ENCODE measurements at places on chromosomes 1 and 21.

- no peak for DNase-seq
These were observed 374.8 kb downstream of the BRINP3 start for GRCh38 chr1:190102757-190103326.

DNA sequence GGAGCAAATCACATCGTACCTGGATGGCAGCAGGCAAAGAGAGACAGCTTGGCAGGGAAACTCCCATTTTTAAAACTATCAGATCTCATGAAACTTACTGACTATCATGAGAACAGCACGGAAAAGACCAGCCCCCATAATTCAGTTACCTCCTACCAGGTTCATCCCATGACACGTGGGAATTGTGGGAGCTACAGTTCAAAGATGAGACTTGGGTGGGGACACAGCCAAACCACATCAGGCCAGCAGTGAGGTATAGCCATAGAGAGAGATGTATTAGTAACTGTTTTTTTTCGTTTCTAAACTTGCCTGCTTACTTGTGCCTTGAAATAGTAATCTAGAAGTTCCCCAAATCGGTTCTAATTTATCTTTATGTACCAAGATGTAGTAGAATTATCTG, 48.9 kb downstream of the AK4 start:
- no peak for DNase-seq

GRCh38 chr1:190259424-190259823, 218.2 kb downstream of the BRINP3 start:
- DNase-seq, result no peak

- DNase-seq, result no peak
These were observed 28.2 kb upstream of the KCNE1 start for GRCh38 chr21:34540206-34540605.

DNA sequence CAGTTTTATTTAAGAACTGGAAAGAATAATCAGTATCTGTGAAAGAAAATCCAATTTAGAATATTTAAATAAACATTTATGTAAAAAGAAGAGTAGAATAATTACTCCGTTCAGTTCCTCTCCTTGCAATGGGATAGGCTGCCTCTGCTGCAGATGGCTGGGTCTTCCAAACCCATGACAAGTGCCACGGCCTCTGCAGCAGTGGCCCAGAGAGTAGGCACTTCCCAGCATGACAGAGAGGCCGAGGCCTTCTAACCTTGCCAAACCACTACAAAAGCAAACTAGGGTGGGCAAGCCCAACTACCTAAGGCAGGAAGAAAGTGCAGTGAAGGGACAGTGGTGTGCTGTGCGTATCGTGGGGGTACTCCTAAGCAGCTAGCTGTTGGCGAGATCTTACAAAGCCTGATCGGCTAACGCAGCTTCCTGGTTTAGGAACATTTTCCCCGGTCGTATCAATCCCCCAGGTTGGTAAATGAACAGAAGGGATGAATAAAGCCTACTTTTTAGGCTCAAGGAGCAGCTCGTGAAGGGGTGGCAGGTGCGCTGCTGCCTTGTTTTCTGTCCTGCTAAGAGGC, 14.5 kb downstream of the ICMT start:
- no peak for DNase-seq

DNA sequence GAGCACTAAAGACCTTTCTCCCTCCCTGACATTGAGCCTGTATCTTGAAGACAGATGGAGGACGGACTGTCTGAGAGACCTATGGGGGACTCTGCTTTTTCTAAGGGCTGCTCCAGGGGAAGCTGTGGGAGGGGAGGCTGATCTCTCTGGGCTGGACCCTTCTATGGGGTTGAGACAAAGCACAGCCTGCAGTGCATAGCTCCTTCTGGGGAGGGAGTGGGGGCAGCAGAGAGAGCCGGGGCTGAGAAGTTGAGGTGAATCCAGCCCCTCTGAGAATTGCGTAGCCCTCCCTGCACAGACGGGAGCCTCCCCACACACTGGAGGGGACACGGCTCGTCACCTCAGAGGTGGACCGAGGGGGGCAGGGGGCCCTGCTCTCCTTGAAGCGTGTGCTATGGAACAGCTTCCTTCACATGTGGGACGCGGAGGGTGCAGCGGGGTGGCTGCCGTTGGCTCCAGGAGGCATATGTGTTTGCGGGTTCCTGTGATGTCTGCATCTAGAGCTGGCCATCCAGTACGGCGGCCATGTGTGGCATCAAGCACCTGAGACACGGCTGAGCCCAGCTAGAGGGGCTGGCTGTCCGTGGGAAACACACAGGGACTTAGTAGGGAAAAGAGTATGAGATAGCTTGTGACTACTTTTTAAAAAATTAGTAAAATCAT, 299.1 kb downstream of the CAMTA1 start:
- DNase-seq, result no peak

- DNase-seq, result no peak
These were observed 1.8 kb downstream of the EYA3 start for GRCh38 chr1:28086651-28087050.

- no peak for DNase-seq
These were observed 2.9 kb upstream of the LRRC8C start for GRCh38 chr1:89630048-89630447.

- DNase-seq, result no peak
These were observed 14.8 kb downstream of the LYST start for GRCh38 chr1:235851939-235852338.

DNA sequence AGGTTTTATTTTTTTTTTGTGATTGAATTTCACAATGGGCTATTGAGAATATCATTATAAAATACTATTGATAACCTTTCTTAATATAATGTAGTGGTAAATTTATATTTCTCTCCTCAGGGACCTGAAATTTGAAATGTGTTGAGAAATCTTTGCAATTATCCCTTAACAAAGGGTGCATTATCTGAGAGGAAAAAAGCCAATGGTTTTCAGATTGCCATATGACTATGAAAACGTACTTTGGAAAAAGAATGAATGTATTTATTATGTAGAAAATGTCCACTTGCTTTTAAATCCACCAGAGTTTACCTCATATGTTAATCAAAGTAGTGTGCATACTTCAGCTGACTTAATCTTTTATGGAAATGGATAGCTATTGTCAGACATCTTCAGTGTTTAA, 441.1 kb downstream of the AMY1C start:
- DNase-seq, result no peak

- no peak for DNase-seq
These were observed 38.0 kb downstream of the SAMD13 start for GRCh38 chr1:84339503-84339902.

Data from stimulated activated CD4-positive, alpha-beta T cell treated with anti-CD3 and anti-CD28 coated beads, TNF-alpha, amount 100 ng/mL, for 1 hour (primary cell).